ENCODE measurements at places on chromosomes 2 and 18.

DNA sequence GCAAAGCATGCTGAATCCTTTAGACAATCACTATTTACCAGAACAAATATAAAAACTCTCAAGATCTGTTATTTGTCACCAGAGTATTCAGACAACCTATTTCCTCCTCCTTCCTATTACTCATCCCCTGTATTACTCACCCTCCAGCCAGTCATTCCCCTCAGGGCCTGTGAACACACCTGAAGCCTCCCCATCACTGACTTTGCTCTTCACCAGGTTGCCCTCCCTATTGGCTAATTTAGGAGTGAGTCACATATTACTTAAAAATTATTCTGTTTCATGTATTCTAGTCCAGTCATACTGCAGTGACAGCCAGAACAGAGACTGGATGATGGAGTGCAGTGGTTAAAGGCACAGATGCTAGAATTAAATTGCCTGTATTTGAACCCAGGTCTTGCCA lies 3.7 kb upstream of the ATG16L1 start:
- DNase-seq: no peak

GRCh38 chr2:28327581-28327955 lies 65.1 kb upstream of the FOSL2 start:
- DNase-seq: no peak

GRCh38 chr2:65053199-65053598 lies 3.0 kb upstream of the CEP68 start:
- peak; percentile 82 for DNase-seq

DNA sequence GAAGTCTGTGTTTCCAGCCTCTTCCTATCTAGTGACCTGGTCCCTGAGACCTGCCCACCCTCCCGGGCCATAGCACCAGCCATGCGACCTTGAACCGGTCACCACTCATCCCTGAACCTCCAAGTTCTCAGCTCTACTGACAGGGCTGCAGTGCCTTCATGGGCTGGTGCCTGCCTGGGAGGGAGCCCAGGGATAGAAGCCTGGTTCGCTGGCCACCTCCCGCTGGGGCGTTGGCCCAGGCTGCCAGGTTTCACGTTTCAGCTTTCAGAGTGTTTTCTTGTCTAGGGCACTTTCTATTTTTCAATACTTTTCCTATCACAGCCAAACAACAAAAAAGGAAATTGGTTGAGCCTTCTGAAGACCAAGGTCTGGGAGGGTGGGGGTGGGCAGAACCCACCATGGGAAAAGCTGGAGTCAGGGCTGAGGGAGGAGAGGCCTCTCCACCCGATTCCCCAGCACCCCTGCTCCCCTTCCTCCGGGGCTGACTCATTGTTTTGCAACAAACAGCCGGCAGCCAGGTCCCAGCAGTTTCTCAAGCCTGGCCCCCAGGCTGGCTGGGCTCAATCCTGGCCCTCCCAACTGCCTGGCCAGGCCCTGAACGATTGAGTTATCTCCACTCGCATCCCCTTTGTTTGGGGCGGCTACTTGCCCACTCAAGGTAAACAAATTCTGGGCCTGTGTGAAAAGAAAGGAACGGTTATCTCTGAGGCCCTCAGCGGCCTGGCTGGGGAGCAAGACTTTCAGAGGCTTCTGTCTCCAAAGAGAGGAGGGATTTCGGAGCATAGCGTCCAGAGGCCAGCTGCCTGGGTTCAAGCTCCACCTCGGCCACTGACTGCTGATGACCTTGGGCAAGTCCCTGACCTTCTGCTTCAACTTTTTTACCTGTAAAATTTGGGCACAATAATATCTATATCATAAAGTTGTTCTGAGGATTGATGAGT lies 47.5 kb downstream of the ZFP36L2 start:
- DNase-seq: no peak

DNA sequence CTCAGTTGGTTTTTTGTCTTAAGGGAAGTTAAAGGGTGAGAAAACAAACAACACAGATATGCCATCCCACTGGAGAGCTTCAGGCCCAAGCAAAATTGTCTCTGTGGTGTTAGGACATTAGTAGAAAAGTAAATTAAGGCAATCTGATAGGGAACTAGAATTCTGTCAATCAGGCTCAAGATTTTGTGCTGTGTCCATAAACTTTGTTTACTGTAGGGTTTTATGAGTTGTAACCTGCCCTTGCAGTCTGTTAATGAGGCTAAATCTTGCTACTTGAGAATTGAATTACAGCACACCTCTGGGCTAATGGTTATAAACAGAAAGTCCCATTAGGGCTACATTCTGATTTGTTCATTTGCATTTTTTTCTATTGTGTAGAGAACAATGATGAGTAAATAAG lies 78.0 kb upstream of the OTX1 start:
- DNase-seq: no peak

GRCh38 chr2:47312491-47312850 lies 90.5 kb upstream of the MSH2 start:
- no peak for DNase-seq

DNA sequence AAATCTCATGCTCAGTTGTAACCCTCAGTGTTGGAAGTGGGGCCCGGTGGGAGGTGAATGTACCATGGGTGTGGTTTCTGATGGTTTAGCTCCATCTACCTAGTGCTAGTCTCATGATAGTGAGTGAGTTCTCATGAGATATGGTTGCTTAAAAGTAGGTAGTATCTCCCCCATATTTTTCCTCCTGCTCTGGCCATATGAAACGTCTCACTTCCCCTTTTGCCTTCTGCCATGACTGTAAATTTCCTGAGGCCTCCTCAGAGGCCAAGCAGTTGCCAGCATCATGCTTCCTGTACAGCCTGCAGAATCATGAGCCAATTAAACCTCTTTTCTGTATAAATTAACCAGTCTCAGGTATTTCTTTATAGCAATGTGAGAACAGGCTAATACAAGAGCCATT lies 62.8 kb upstream of the RNF152 start:
- no peak for DNase-seq

- DNase-seq: no peak
Measured at GRCh38 chr18:36217348-36217747, 30.1 kb downstream of the MOCOS start.

DNA sequence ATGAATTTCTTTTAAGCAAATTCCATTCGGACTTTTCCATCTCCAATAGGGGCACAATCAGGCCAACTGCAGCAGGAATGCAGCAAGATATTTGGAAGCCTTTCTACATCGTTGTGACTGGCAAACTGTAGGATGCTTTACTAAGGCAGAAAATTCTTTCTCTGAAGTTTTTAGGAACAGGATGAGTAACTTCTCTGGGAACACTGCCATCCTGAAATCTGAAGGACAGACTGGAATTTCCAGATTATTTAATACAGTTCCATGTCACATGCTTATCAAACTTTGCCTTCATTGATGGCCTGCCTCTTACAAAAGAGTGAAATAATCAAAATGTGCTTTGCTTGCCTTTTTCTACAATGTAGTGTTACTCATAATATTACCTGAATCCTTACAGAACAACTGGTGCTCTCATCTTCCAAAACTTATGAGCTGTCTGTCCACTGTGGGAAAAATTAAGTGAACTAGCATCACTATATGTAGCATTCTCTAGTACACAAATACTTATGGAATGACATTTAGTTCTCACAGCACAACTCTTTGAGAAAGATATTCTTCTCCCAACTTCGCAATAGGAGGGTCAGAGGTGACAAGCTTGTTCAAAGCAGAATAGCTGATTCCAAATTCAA lies 32.0 kb upstream of the MAP2 start:
- DNase-seq: no peak

DNA sequence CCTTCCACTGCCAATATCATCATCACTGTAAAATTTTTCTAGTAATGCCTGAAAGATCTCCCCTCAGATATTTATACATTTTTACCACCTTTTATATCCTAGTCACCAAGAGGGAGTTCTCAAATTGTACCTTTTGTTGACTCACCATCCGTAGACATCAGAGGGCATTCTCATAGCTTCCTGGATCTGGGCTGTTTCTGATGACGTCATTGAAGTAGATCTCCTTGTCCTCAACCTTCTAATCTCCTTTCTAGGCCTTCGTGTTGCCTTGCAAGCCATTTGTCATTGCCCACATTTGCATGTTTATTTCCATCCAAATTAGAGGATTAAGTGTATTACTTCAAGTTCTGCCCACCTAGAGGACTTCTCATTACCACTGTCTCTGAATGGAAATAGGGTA lies 193.4 kb upstream of the NRXN1 start:
- no peak for DNase-seq

- DNase-seq: no peak
Measured at GRCh38 chr2:39069136-39069515, 51.7 kb downstream of the SOS1 start.

GRCh38 chr18:62353170-62353569 lies 28.1 kb downstream of the TNFRSF11A start:
- no peak for DNase-seq

DNA sequence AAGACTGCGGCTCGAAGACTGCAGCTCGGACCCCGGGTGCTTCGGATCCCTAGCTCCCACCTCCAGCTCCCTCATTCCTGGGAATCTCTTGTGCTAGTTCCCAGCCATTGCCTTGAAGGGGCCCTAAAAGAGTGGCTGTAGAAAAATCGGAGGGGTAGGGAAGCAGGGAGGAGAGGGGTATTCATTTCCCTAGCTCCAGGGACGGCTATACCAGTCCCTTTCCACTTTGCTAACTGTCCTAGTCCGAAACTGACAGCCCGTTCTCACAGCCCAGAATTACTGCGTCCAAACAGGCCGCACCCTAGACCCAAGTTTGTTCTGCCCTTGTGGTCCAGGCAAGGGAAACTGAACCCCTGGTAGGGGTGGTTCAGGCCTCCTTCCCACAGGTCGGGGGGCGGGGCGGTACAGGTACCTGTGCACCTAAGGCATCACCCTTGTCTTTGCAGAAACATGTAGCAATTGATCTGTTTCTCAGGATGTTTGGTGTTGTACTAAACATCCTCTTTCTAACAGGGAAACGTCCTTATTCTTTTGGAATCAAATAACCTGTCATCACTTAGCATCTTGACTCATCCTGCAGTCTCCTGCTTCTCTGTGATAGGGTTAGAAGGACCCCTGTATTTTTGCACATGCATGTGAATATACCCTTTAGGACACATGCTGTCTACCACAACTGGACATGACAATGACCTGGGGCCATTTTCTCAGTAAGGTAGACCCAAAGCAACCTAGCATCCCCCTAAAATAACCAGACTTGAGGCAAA lies 4.0 kb downstream of the EMX1 start:
- DNase-seq: no peak

- no peak for DNase-seq
Measured at GRCh38 chr2:189409131-189409530, 32.1 kb upstream of the WDR75 start.

GRCh38 chr2:218186355-218186766 lies 19.6 kb upstream of the CXCR1 start:
- peak; percentile 73 for DNase-seq

DNA sequence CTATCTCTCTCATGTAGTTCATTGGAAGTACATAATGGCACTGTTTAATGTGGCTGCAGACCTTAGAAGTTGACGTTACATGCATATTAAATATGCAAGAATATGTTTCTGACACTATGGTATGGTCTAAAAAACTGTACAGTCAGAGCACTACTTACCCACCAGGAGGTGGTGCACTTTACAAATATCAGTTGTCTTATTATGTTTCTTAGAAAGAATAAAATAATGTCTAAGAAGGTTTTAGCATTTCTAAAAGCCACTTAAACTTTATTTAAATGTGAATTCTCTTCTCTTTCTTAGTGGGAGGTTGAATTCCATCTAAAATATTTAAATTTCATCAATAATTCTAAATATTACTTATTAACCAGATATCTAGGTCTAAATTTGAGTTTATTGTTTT lies 4.3 kb downstream of the TMEFF2 start:
- DNase-seq: peak; percentile 19

- no peak for DNase-seq
Measured at GRCh38 chr2:234027641-234028040, 22.9 kb upstream of the SPP2 start.

DNA sequence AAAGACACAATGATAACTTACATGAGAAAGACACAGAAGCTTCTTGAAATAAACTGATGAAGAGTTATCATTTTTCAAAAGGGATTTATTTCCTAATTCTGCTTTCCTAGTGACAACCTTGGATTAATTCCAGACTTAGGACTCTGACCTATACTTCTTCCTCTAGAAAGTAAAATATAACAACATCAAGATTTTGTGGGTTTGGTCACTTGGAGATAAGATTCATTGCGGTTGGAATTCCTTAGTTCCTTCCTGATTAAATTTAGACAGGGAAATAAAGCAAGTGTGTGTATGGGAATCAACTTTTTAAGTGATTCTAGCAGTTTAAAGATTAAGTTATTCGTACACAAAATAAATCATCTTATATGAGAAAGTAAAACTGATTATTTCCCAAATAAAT lies 208.4 kb upstream of the CCDC150 start:
- DNase-seq: no peak

DNA sequence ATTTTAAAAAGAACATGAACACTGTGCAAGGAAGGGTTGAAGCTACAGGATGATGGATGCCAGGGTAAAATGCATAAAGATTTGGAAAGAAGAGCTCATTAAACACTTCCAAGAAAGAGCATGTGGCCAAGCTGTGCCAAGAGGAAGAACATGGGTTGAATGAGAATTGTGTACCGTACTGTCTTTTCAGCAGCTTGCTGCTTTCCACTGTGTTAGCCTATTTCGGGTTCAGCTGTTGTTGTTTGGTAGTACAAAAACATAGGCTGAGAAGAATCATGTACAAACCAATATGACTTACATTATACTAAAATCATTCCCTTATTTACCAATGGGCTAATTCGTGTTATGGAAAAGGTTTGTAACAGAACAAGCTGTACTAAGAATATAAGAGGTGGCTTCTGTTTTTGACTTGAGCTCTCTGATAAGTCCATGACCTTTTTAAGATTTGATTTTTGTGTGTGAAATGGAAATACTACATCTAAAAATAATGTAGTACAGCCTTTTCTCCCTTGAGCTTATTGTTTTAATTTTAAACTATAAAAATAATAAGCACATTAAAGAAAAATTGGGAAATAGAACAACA lies 188.3 kb upstream of the STON1 start:
- no peak for DNase-seq

DNA sequence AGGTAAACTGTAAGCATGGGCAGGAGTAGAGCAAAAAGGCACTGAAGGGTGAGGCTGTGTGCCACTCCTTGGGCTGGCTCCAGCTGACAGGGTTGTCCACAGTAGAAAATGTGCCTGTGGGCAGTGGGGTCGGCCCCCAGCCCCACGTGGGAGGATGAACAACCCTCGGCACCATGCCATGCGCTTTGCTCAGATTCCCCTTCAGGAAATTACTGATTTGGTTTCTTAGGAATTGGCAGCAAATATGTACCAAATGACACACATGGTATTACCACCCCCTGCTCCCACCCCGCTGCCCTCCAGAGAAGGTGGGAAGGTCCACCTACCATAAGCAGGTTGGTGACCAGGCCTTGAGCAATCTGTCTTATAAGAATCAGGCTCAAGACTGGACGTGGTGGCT lies 13.6 kb downstream of the ADCY3 start:
- DNase-seq: no peak

DNA sequence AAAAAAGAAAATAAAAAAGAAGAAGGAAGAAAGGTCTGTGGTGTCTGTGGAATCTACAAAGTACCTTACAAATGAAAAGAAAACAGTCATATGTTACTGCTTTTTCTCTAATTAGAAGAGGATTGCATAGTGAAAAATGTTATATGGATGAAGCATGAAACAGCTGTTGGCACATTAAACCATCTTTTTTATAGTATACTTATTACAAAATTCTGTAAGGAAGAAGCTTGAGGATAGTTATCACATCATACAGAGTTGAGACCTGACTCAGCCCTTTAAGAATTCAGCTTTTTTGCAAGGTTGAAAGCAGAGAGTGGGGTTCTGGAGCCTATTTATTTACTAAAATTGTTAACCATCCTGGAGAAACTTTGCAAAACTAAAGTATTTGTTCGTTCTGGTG lies 222.7 kb downstream of the PHLPP1 start:
- no peak for DNase-seq

- DNase-seq: no peak
Measured at GRCh38 chr2:162746310-162746709, 92.3 kb downstream of the KCNH7 start.

Measured in GM20000 (cell line).